RPMI8226 (cell line): ENCODE measurements at places on chromosomes 6 and 20.

DNA sequence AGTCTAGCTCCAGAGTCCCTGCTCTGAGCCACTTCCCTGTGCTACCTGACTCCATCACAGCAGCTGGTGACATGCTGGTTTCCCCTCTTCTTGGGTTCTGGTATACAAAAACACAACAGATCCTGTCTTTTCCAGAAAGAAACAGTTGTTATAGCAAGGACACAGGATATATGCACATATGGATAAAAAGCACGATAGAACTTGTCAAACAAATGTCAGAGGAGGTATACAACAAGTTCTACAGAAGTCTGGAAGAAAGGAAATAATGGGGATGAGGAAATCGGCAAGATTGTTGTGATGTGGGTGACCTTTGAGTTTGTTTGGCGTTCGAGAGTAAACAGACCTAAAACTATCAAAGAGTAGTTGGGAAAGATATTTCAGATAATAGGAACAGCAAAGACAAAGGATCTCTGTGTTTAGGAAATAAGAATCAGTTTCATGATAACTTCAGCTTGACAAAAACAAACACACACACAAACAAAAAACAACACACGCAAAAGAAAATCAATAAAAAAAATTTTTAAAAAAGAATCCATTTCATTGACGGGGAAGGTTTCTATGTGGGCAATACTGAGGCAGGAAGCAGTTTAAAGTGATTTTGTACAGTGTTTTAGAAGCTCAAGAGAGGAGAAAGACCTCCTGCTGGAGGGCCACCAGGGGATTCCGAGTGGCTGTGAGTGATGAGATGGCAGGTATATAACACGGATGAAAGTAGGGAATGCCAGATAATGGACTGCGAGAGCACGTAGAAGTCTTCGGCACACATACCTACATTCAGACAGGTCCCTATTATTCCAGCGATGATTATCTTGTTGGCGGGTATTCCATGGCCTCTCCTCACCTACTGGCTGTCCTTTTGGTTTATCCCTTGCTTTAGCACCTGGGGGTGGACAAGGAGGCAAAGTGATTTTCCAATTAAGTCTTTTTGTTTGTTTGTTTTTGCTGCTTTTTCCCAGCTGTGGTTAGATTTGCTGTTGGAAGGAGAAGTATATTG, 174.9 kb downstream of the HS3ST5 start:
- no peak for DNase-seq

DNA sequence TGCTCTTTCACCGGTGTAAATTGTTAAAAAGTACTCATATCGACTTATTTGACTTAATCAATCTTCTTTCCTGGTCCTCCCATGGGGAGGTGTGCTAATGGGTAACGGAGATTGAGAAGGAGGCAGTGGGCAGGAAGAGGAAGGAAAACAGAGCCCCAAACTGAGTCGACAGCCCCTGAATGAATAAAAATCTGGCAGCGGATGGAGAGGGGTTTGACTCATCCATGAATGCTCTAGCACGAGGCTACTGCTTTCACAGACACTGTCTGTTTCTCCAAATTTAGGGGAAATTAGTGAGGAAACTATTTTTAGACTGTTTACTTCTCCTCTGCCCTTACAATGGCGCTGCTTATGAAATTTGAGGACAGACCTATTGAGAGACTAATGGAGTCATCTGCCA, 142.2 kb upstream of the ATXN1 start:
- DNase-seq: no peak

- no peak for DNase-seq
Measured at GRCh38 chr6:168037856-168038255, 40.4 kb downstream of the KIF25 start.

DNA sequence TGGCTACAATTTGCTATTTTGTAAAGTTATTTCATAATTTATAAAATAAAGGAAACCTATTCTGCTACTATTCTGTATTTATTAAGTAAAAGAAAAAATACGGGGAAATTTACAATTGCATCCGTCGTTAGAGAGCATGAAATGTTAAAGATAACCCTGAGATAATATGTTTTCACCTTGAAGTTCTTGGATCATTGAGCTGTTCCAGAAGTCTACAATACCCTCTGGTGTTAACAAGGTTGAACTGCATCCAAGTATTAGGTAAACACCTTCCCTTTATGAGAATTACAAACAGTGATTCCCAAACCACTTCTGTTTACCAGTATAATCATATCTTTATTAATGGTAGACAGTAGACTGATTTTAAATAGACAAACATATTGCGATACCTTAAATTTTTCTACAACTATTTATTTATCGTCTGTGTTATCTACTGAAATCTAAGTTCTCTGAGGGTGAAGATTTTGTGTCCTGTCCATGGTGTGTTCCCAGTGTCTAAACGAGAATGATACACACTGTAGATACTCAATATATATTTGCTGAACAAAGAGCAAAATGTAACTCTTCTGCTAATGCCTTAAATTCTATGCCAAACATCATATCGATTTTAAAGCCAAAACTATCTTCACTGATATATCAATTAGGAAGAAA, 28.2 kb downstream of the TBC1D32 start:
- DNase-seq: peak; percentile 8

GRCh38 chr6:43074847-43075669, 1.1 kb upstream of the PTK7 start:
- DNase-seq: no peak

DNA sequence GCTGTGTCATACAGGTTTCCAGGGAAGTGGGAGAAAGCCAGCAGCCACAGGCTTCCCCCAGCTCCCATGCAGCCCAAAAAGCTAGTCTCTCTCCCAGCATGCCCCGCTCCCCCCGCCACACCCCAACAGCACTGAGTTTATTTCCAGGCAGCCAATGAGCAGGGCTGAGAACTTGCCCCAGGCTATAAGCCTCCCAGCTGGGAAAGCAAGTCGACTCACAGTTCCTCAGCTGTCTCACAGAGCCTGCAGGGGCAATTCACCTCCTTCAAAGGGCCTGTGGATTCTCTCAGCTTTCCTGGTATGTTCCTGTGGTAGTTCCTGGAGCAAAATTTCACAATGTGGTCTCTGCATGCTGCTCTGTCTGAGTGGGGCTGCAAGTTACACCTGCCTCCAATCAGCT, 34.2 kb downstream of the PAX1 start:
- DNase-seq: peak; percentile 45

GRCh38 chr20:31747640-31748039, 8.6 kb downstream of the TPX2 start:
- DNase-seq: no peak

DNA sequence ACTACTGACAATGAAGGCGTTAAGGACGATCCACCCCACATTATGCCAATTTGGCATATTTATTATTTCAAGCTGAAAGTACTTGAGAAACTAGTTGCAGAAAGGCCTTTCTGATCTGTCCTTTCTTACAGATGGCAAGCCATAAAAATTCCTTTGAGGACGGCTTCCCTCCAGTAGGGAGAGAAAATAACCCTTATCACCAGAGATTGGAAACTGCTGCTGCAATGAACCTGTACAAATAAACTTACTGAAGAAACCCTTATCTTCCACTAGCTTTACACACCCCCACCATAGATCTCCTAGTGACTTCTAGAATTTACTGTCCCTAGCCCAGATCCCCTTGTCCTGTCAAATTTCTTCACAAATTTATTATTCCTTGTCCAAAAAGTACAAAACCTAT, 105.2 kb downstream of the MAP7 start:
- DNase-seq: no peak

GRCh38 chr6:80480421-80481157, 374.1 kb downstream of the BCKDHB start:
- DNase-seq: no peak

DNA sequence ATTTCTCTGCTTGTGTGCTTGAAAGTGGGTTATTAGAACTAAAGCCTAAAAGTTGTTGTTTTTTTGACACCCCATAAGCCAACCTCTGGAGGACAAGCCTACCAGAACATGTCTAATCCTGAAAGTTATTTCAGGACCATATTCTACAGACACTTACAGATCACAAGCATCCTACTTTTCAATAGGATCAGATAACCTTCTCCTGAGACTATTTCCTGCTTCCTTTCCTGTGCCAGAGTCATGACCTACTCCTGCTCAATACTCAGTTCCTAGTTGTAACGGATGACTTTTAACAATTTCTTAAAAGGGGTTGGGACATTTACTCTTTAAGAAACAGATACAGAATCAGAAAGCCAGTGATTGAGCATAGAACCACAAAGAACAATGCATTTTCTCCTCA, 5.3 kb upstream of the FILIP1 start:
- no peak for DNase-seq

- DNase-seq: no peak
Measured at GRCh38 chr20:37348792-37349516, 3.0 kb downstream of the SRC start.

DNA sequence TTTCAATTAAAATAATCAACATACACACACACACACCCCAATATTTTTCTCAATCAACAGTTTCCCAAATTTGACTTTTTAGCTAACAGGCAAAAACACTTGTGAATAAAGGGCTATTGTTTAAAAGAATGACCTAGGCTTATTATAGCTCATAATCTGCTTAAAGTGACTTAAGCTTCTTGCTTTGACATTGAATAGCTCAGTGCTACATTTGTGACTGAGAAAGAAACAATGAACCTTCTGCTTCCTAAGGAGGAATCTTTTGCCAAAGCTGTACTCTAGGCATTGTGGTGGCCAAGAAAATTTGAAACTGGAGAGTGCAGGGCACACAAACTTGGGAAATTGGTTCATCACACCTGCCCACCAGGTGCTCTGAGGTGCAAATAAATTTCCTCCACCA, 282.0 kb downstream of the SYNE1 start:
- DNase-seq: no peak

DNA sequence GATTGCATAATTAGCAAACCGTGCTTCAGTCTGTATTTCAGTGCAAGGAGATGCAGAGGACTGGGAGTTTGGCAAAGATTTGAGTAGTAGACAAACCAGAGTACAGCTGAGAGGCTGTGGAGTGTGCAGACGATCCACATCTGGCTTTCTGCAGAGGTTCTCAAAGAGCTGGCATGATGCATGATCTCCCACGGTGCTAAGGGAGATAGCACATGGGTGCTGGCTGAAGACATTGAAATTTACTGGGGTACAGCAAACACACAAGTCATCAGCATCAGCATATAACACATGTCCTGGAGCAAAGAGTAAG, 79.0 kb upstream of the FAM184A start:
- no peak for DNase-seq
